Left lobe of liver (tissue), 2 donors: ENCODE measurements at places on chromosomes 4 and X.

DNA sequence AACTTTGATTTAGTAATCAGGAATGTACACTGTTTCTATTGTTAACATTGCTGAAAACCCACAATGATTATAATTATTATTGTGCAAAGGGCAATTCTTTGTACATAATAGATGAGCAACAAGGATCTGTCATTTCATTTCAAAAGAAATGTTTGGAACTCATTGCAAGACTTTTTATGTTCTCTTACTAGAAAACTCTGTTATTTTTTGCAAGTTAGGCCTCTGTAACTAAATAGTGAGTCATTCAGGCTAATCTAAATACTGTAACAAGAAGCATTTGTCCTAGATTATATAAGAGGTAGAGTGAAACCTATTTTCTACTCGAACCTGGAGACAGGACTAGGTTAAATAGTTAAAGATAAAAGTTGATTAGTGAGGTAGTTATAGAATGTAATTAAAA, 93.2 kb upstream of the FAM47B start:
- no peak for DNase-seq

GRCh38 chr4:69649207-69649606, 3.8 kb downstream of the UGT2A1 start:
- no peak for DNase-seq

DNA sequence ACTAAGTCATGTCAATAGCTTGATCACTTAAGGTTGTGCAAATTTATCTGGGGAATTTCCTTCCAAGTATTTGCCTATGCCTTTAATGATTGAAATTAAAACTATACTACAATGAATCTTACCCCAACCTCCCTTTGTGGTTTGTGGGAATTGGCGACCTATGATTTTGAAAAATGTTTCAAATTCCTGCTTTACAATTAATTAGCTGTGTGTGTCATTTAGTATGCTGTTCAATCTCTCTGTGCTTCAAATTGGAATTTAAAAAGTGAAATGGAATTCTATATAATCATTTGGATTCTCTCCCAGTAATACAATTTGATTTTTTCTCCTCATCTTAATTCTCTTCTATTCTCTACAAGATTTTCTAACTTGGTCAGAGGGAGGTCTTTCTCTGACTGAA, 2319.5 kb downstream of the ARAP2 start:
- DNase-seq, result no peak

DNA sequence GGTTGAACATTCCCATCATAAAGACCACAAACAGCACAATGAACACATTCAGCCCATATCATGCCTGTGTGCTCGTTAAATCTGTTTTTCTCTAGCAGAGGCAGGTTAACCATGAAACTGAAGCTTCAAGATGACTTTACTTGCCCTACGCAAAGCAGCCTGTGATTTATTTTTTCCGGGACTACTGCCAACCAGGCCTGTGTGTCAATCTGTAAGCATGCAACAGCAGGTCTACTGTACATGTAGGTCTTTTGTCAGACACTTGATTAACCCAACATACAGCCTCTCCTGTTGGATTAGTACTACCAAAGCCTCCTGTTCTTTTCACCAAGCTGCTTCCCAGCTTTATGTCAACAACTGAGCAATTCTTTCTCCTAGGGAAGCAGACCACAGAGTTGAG, 85.5 kb upstream of the ACSL1 start:
- DNase-seq, result no peak

- no peak for DNase-seq
Observed at GRCh38 chr4:1841201-1841886, 14.6 kb downstream of the LETM1 start.

DNA sequence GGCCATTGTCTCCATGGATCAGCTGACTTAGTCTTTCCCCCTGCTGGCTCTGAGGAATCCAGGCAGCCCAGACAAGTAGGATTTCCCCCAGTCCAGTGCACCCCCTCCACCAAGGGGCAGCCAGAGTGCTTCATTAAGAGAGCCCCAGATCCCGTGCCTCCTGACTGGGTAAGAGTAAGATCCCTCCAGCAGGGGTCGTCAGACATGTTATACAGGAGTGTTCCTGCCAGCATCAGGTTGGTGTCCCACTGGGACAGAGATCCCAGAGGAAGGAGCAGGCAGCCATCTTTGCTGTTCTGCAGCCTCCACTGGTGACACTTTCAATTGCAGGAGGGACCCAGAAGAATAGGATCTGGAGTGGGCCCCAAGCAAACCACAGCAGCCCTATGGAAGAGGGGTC, 29.0 kb upstream of the INPP4B start:
- no peak for DNase-seq

DNA sequence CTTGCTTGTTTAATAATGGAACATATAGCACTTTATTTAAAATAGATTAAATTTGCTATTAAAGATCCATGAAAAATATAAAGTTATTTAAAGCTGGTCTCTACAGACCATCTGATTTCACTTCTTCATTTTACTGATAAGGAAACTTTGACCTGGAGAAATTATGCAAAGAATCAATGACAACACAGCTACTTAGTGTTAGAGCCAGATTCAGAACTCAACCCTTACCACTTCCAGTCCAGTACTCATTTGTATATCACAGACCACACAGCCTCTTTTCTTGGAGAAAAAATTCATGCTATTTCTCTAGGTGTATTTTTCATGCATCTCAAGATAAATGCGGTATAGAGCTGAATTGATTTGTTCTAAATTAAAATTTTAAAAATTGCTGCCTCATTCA, 34.0 kb downstream of the WDFY3 start:
- DNase-seq, result no peak

GRCh38 chrX:39288592-39288991, 487.3 kb downstream of the MID1IP1 start:
- DNase-seq, result no peak

GRCh38 chr4:54971474-54971950, 153.9 kb downstream of the KDR start:
- no peak for DNase-seq

- no peak for DNase-seq
Observed at GRCh38 chr4:42280327-42281095, 116.8 kb upstream of the SHISA3 start.

- DNase-seq, result no peak
Observed at GRCh38 chr4:110795971-110796370, 173.1 kb upstream of the PITX2 start.

- no peak for DNase-seq
Observed at GRCh38 chrX:103439161-103439560, 62.8 kb downstream of the BEX3 start.

DNA sequence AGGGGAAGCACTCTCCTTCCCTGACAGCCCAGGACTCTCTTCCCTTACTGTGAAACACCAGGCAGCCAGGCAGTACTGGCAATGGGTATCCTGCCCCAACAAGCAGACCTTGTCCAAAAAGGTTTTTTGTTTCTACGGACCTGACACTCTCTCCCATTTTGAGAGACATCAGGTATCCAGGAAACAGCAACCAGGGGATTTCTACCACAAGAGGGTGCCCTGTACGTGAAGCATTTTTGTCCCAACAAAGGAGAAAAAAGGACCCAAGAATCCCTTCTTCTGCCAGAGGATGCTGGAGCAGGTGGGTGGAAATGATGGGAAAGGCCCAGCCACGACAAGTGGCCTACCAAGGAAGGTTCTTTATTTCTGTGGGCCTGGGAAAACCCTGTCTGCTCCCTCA, 65.7 kb upstream of the FGF13 start:
- no peak for DNase-seq

- DNase-seq, result no peak
Observed at GRCh38 chrX:82092307-82092706, 890.4 kb downstream of the SH3BGRL start.
